CD4-positive, CD25-positive, alpha-beta regulatory T cell (primary cell): ENCODE measurements at places on chromosomes 6 and 20. TPM values are rescaled to one million over a fixed set of nuclear protein-coding genes. Genes with fewer than 3 reads are reported as not detected.

- no peak overlapping the region for H3K27ac ChIP-seq
- DNase-seq = no peak
- H3K27me3 ChIP-seq = no peaks in the 10 kb centered on the region
- H3K36me3 ChIP-seq = no peaks in the 10 kb centered on the region
Measured at GRCh38 chr6:7684843-7685242, 41.1 kb upstream of the BMP6 start.

DNA sequence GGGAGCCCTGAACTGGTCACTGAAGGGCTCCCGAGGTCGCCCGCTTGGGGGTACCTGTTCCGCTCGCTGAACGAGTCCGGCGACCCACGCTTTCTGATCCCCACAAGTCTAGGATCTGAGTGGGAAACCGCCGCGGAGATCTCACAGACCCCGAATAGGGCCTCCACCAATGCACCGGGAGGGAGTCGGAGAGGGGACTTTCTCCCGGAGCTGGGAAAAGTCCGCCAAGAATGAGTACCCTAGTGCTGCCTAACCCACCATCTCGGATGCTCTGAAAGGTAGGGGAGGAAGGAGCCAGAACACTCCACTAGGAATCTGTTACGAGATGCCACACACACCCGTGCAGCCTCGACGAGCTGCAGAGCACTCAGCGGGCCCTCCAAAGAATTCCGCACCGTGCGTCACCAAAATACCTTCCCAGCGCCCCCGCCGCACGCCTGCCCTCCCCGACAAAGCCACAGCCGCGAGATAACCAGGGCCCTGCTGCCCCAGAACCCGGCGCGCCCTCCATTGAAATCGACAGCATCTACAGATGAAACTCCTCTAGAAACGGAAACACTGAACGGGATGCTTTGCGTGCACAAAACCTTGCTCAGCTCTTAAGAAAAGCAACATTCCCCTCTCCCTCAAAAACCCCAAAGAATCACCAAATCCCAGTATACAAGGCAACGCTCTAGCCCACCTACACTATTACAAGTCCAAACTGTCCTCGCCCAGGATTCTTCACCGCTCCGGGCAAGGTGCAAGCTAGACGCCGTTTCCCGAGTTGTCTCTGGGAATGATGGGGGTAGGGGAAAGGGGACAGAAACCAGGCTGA lies 686 bp downstream of the COL12A1 start:
- DNase-seq = no peak
- peaks cover 29% of the 10 kb centered on the region for H3K27me3 ChIP-seq
- no peak overlapping the region for H3K27ac ChIP-seq
- H3K4me3 ChIP-seq = no peak overlapping the region
- H3K36me3 ChIP-seq = no peaks in the 10 kb centered on the region

GRCh38 chr20:48339190-48339985 lies 488.4 kb downstream of the PREX1 start:
- H3K4me3 ChIP-seq = no peak overlapping the region
- H3K27me3 ChIP-seq = peaks cover 7% of the 10 kb centered on the region

DNA sequence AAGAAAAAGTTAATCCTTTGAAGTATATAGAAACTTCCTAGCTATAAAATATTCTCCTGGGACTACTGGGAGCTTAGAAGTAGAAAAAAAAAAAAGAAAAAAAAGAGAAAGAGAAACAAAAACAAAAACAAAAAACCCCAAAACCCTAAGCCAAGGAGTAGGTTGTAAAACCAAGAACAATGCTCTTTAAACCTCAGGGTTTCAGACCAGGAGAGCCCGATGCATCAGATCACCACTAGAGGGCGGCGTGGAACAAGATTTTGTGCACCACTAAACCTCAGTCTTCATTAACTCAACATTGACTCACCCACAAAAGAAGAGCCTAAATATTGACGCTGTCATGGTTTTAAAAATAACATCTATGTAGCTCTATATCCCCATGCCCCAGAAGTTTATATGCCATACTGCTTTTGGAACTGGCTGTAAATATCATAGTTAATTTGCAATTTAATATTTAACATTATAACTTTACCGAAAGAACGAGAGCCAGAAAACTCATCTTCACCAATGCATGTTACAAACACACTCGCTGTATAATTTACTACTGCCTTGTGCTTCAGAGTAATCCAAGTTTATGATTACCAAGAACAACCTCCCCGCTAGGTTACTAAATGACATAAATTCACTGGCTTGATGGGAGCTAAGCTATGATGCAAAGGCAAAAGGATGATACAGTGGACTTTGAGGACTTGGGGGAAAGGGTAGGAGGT lies 19.2 kb downstream of the MCUR1 start:
- no peaks in the 10 kb centered on the region for H3K27me3 ChIP-seq
- no peak overlapping the region for H3K27ac ChIP-seq
- H3K4me1 ChIP-seq = peaks cover 4% of the 10 kb centered on the region
- peak; percentile 86 for DNase-seq
- H3K4me3 ChIP-seq = no peak overlapping the region
- H3K36me3 ChIP-seq = peaks cover 27% of the 10 kb centered on the region

- H3K27ac ChIP-seq = no peak overlapping the region
- H3K4me1 ChIP-seq = no peaks in the 10 kb centered on the region
- H3K4me3 ChIP-seq = no peak overlapping the region
- no peak for DNase-seq
- no peaks in the 10 kb centered on the region for H3K27me3 ChIP-seq
- H3K36me3 ChIP-seq = no peaks in the 10 kb centered on the region
Measured at GRCh38 chr6:83252719-83253118, 59.6 kb downstream of the RWDD2A start.

The SEL1L2 gene
- polyA plus RNA-seq = not detected
